KBM-7 (cell line): ENCODE measurements at places on chromosomes 4 and X.

GRCh38 chrX:40960041-40960440 is 125.2 kb upstream of the USP9X start:
- DNase-seq = no peak

- no peak for DNase-seq
Observed at GRCh38 chrX:77434962-77435361, 12.2 kb upstream of the FGF16 start.

GRCh38 chrX:21907260-21907659 is 33.2 kb upstream of the SMS start:
- no peak for DNase-seq

DNA sequence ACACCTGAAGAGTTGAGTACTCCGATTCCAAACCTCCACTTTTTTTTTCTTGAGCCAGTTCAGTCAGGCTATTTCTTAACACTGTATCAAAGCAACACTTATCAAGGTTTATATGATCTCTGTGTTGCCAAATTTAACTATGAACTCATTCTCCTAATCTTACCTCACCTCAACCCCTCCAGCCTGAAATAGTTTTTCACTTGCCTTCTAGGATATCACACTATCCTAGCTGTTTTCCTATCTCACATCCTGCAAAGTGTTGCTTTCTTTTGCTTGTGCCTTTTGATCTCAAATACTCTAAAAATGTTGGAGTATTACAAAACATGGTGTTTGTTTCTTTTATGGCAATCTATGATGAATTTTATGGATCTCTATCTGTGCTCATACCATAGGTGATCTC is 415.0 kb downstream of the CFAP47 start:
- no peak for DNase-seq

GRCh38 chr4:100843910-100844309 is 326.1 kb upstream of the EMCN start:
- no peak for DNase-seq

- no peak for DNase-seq
Observed at GRCh38 chr4:81350040-81350439, 121.7 kb downstream of the RASGEF1B start.

DNA sequence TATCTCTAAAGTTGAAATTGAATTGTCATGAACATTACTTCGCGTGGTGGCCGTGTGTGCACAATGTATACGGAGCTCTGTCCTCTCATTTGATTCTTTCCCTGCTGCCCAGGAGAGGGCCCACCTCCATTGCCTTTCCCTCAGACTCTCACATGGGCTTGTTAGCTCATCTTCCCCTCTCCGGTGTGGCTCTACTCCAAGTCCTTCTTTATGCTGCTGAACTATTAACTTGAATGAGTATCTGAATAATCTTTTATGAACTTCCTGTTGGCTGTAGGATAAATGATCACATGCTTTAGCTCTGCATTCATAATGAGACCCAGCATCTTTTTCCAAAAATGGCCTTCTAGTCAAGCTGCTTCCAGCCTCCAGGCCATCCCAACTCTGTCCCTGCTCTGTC is 68.8 kb upstream of the CLNK start:
- DNase-seq = no peak
